ENCODE measurements at places on chromosomes 6 and 20.

DNA sequence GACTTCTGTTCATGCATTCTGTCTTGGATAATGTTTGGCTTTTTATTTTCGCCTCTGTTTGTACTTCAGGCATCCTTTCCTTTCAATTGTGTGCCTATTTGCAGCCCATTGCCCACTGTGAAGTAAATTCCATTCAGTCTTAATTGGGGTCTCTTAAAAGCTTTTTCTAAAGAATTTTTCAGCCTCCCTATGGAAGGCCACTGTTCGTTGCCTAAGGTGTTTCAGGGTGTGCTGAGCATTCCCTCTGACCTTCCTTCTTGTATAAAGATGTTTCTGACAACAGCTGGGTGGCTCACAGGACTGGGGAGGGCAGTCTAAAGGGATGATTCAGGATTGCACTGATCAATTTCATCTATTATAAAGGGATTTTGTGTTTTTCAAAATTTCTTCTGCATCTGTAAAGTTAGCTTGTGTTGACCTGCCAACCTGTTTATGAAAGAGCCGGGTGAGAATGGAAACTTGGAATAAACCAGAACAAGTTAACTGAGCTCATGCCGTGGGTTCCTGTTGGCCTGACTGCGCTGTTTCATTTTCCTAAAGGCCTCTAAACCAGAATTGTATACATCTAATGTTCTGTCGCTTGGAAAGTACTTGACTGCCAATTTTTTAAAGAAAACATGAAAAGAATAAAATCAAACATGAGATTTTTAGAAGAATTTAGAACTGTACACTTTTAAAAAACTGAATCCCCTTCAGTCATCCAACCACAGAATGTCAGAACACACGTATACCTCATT, 14.3 kb downstream of the PHACTR2 start:
- no peak for DNase-seq

- no peak for DNase-seq
Observed at GRCh38 chr6:170152124-170152926, 138.6 kb downstream of the DLL1 start.

- no peak for DNase-seq
Observed at GRCh38 chr20:39395478-39396291, 433.5 kb downstream of the DHX35 start.

DNA sequence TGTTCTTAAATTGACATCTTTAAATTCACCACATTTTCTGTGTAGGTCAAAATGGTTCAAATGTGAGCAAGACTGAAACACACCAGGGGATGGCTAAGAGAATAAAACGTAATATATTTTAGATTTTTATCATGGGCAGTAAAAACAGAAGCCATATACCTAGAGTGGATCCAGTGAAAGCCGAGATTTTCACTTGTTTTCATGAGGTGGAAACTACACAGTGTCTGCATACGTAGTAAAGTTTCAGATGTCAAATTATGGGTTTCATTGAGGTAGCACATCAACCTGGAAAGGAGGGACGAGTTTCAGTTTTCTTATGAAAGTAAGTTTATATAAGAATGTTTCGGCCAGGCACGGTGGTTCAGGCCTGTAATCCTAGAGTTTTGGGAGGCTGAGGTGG, 25.9 kb downstream of the METTL24 start:
- no peak for DNase-seq

DNA sequence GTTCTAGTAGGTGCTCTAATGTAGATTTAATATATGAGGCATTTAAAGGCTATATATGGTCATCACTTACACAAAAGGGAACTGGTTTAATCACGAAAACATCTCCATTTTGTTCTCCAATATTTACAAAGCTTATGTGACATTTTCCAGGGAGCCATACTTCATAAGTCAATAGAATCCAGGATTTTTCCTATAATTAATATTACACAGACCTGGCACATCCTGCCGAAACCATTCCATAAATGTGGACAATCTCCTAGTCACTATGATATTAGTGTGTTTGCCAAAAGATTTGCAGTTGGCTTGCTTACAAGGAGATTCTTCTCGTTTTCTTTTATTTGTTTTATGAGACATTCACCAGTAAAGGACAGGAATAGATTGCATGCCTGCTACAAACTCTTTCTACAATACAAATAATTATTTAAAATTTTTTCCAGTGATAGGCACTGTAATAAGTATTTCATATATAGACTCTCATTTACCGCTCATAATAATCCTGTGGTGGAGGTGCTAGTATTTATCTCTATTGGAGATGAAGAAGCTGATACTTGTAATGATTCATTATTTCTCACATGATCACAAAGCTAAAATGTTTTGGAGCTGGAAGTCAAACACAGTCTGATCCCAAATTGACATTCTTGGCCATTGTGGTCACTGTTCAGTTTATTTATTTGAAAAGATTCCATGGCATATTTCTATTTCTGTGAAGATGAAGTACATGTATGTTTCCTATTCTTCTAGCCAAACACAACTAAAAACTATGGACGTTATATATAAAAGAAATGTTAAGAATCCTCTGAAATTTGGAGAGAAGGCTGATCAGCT, 597.0 kb downstream of the HTR1B start:
- DNase-seq, result no peak

DNA sequence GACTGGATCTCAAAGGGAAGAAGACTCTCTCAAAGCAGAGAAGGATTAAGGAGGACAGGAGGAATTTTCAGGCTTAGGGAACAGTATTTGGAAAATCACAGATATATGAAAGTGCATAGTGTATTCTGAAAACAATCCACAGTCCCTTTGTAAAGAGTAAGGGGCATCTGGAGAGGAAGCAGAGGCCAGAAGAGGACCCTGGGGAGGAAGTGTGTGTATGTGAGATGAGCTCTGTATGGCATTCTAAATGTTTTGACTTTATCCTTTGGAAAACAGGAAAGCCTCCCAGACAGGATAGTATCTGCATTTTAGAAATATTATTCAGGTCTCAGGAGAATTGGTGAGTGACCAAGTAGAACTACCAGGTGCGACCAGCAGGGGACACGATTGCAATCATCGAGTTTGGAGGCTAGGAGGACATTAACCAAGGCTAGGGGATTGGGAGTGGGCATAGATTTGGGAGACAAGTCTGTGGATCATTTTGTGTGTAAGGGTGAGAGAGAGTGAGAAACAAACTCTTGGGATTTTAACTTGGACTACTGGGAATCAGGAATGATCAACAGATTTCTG, 38.3 kb upstream of the FAM184A start:
- no peak for DNase-seq

GRCh38 chr6:48135323-48136084, 24.5 kb upstream of the PTCHD4 start:
- DNase-seq, result no peak

GRCh38 chr20:63655249-63655648, 2.0 kb upstream of the STMN3 start:
- DNase-seq, result no peak

GRCh38 chr6:108846101-108846500, 2.1 kb upstream of the ARMC2 start:
- DNase-seq, result no peak

- peak; percentile 32 for DNase-seq
Observed at GRCh38 chr20:38806855-38807655, 1.6 kb downstream of the PPP1R16B start.

GRCh38 chr6:47810885-47811284, 29.1 kb downstream of the OPN5 start:
- DNase-seq, result no peak

- no peak for DNase-seq
Observed at GRCh38 chr6:162220876-162221275, 506.7 kb downstream of the PRKN start.

DNA sequence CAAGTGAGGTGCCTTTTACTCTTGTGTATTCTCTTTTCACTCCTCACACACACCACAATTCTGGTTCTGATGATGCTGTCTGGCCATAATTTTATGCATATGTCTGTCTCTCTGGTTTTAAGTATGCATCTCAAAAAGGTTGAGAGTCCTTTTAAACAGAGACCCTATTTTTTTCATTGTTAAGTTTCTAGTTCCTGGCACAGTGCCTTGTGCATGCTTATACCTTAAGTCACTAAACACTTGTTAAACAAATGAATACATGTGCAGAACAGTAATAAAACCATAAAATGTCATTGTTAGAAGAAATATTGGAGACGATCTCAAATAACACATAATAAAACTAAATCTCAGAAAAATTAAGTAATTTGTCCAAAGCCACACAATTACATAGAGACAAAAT, 7.9 kb downstream of the ROS1 start:
- DNase-seq, result no peak

DNA sequence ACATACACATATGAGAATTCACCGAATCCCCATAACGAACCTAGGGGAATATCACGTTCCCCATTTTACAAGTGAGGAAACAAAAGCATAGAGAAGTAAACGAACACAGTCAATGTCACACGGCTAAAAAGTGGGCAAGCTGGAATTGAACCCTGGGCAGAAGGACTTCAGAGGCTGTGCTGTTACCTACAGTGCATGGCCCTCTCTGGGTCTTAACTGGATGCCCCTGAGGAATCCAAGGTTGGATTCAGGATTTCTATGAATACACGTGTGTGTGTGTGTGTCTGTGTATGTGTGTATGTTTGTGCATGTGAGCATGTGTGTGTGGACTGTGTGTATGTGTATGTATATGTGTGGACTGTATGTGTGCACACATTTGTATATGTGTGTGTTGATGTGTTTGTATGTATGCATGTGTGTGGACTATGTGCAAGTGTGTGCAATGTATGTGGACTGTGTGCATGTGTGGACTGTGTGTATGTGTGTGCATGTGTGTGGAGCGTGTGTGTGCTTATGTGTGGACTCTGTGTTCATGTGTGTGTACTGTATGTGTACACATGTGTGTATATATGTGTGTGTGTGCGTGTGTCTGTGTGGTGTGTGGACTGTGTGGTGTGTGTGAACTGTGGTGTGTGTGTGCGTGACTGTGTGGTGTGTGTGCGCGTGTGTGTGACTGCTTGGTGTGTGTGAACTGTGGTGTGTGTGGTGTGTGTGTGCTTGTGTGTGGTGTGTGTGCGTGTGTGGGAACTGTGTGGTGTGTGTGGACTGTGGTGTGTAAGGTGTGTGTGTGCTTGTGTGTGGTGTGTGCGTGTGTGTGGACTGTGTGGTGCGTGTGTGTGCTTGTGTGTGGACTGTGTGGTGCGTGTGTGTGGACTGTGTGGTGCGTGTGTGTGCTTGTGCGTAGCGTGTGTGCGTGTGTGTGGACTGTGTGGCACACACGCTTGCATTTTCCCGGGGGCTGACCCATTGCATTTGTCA, 49.0 kb downstream of the HNF4A start:
- DNase-seq, result no peak

GRCh38 chr6:77650098-77650663, 2.7 kb upstream of the MEI4 start:
- peak; percentile 19 for DNase-seq

DNA sequence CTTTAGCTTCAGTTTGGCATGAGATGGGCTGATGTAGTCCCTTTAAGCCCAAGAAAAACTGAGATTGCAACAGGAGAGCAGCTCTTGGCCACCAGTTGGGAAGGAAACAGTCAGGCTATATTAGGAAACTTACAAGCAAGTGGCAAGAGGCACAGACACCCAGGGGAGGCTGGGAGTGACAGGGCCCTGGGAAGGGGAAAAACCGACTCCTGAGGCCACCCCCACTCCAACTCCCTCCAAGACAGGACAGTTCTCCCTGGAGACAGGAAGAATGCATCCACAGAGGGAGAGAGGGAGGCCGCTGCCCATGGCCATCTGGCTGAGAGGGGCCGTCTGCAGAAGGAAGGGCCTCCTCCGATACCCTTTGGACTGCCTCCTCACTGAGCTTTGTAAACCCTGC, 20.5 kb downstream of the JPH2 start:
- DNase-seq, result no peak

DNA sequence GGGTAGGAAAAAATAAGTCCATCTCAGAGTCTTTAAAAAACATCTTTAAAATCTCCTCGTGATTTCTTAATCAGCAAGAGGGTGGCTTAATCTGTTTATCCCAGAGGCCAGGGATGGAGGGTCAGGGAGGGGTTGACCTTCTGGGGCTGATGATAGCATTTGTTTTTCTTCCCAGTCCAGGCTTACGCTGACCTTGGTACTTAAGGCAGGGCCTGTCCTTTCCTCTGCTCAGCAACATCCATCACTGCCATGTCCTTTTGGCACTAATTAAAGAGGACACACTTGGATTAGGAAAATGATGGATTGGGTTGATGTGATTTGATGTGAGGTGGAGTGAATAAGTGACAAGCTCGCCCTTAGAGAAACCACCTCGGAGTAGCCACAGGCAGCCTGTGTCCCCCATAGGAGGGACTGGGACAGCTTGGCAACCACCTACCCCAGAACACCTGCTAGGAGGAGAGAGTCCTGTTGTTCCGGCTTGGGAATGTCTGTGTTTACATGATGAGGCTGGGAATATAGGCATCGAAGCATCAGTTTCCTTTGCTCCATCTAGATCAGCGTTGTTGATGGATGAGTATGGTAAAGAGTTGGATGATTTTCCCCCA, 44.2 kb downstream of the PHACTR3 start:
- no peak for DNase-seq

DNA sequence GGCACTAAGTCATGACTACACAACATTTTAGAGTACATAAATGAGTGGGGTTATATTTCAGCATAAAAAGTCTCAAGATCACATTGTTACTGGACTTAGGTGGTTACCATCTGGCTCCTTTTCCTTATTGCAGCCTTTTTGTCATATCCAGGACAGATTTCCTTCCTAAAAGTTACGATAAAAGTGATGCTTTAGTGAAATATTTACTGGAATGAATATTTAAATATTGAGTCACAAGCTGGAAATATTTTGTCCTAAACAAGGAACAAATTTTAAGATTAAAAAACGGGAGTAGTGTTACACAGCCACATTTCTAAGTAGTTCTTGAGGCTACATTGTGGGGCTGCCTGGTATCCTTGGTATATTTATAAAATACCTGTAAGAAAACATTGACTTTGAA, 52.2 kb downstream of the CDC40 start:
- no peak for DNase-seq

GRCh38 chr6:12842114-12842513, 125.5 kb downstream of the PHACTR1 start:
- DNase-seq, result no peak

- DNase-seq, result no peak
Observed at GRCh38 chr6:45807311-45808041, 208.2 kb downstream of the CLIC5 start.

DNA sequence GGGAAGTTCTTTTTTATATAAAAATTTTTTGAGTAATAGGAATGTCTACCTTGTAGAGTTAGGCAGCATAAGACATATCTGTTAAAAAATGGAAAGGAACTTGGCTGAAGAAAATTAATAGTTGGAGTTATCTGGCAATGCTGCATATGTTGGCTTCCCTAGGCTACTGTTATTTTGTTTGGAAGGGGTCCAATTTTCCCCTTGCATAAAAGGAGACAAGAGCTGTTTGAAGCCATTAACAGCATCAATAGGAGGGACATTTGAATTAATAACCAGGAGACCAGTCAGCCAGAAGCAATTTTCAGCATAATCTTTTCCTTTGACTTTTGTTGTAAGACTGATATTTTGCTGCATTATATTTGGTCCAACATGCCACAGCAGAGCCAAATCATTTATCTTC, 80.9 kb upstream of the TAB2 start:
- DNase-seq, result no peak

- DNase-seq, result no peak
Observed at GRCh38 chr6:11854408-11855165, 76.0 kb upstream of the ADTRP start.
